Stimulated activated CD8-positive, alpha-beta memory T cell treated with anti-CD3 and anti-CD28 coated beads, Interleukin-7, amount 100 ng/mL, for 1 hour (primary cell): ENCODE measurements at places on chromosomes 3 and 15.

GRCh38 chr3:101548527-101549105 is 13.1 kb upstream of the TRMT10C start:
- no peak for DNase-seq

DNA sequence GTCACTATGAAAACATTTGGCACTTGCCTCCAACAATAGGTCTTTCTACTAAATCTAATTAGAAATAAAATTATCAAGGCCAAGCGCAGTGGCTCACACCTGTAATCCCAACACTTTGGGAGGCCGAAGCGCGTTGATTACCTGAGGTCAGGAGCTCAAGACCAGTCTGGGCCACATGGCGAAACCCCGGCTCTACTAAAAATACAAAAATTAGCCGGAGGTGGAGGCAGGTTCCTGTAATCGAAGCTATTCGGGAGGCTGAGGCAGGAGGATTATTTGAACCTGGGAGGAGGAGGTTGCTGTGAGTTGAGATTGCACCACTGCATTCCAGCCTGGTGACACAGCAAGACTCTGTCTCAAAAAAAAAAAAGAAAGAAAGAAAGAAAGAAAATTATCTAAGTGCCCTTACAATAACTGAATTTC is 1.6 kb upstream of the PLD1 start:
- DNase-seq = no peak

DNA sequence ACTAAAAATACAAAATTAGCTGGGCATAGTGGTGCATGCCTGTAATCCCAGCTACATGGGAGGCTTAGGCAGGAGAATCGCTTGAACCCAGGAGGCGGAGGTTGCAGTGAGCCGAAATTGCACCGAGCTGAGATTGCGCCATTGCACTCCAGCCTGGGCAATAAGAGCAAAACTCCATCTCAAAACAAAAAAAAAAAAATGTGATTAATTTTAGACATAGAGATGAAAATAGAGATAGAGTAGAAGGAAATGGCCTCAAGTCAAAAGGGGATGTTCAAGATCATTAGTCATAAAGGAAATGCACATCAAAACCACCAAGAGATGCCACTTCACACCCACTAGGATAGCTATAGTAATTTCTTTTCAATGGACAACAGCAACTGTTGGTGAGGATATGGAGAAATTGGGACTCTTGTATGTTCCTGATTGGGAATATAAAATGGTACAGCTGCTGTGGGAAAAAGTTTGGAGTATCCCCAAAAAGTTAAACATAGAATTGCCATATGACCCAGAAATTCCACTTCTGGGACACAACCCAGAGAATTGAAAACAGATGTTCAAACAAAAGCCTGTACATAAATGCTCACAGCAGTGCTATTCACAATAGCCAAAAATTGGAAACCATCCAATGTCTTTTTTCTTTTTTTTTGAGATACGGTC is 55.4 kb downstream of the ABHD2 start:
- DNase-seq = no peak

GRCh38 chr3:38468765-38469164 is 15.1 kb downstream of the ACVR2B start:
- no peak for DNase-seq

GRCh38 chr15:91380114-91380513 is 280.1 kb downstream of the SV2B start:
- DNase-seq = no peak
